ENCODE measurements at places on chromosomes 4 and X.
A peak's percentile ranks its signal among the peaks of the same experiment; 100 is the strongest.

GRCh38 chr4:130368668-130369067 lies 1272.7 kb downstream of the C4orf33 start:
- no peak for DNase-seq

GRCh38 chr4:142155347-142155746 lies 519.0 kb downstream of the IL15 start:
- no peak for DNase-seq

- peak; percentile 55 for DNase-seq
These were observed 98.3 kb downstream of the DCLK2 start for GRCh38 chr4:150176547-150176946.

DNA sequence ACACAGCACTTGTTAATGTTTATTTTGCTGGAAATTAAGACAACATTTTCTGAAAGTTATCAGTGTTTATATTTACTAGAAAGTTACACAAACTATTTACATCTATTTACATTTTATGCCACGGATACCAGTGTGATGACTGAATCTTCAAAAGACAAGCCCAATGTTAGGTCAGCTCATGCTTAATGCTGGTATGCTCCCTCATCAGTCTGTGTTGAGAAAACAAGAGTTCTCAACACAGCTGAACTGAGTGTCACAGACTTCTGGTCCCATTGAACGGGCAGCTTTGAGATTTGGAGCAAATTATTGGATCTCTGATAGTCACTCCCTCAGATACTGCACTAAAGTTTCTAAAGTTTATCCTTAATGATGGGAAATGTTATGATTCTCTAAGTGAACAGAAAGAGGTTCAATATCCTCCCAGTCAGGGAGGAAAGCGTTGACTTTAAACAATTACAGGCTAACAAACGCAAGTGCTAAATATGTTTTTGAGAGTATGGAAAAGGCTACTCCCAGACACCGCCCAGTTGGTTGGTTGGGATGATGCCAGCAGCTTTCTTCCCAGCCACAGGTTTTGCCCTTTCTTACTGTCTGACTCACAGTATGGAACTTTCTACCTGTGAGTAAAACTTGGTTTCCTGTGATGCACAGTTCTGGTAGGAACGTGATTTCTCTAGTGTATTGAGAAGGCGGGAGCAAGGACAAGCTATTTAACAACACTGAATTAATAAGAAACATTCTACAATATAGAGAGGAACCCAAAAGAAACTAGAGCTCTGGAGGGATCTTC lies 1293.6 kb upstream of the TENM3 start:
- no peak for DNase-seq

GRCh38 chr4:136680271-136680670 lies 852.0 kb downstream of the PCDH18 start:
- peak; percentile 9 for DNase-seq

GRCh38 chr4:2913168-2913567 lies 50.0 kb downstream of the NOP14 start:
- DNase-seq: no peak

- peak; percentile 61 for DNase-seq
These were observed 388.7 kb downstream of the FAT4 start for GRCh38 chr4:125703443-125703842.

DNA sequence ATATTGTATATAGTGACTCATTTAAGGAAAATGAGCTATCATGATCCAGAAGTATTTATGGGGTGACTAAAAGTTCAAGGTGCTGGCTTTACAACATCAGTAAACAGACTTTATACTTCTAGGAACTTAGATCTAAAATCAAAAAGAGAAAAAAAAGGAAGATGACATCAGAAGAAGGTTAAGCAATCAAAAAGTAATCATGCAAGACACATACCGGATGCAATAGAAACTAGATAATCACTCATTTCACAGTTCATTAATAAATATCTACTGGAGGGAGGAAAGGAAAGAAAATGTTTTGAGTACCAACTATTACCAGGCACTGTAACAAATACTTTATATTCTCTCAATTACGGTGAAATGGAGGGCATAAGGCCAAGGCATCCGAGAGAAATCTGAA lies 276.4 kb downstream of the SPRY1 start:
- DNase-seq: peak; percentile 69

GRCh38 chrX:20240201-20240600 lies 26.5 kb downstream of the RPS6KA3 start:
- DNase-seq: no peak

GRCh38 chr4:41784191-41784979 lies 35.9 kb upstream of the PHOX2B start:
- DNase-seq: no peak

DNA sequence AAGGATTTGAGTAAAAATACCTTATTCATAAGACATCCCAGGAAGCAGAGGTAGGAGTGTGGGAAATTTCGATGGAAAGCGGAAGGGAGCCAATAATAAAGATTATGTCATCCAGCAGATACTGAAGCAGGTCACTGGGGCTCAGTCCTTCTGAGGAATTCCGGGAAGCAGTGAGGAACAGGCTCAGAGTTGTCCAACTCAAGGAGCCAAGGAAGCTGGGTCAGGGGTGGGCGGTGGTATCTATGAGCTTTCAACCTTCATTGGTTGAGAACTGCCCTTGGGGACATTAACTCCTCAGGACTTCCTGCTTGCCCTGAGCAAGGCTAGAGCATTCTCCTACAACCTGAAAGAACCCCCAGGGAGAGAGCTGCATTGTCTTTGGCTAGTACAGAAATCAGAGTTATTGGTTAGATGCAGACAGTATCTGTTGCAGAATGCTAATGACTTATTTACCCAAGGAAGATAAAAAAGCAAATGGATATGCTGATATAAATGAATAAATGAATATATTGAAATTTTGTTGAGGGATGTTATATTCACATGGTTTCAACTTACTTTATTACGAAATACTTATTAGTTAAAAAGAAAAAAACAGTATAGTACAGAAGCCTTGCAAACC lies 68.2 kb downstream of the DMP1 start:
- DNase-seq: no peak

- no peak for DNase-seq
These were observed 27.7 kb downstream of the RGS12 start for GRCh38 chr4:3320361-3321023.

- no peak for DNase-seq
These were observed 6.8 kb downstream of the ASB5 start for GRCh38 chr4:176262243-176262642.

- no peak for DNase-seq
These were observed 46.0 kb upstream of the SFRP2 start for GRCh38 chr4:153834901-153835300.

- no peak for DNase-seq
These were observed 297.7 kb upstream of the CLNK start for GRCh38 chr4:10982305-10982704.

- DNase-seq: no peak
These were observed 1381.4 kb upstream of the IGFBP7 start for GRCh38 chr4:58491620-58492019.

GRCh38 chrX:132271311-132271778 lies 52.1 kb upstream of the RAP2C start:
- no peak for DNase-seq

GRCh38 chrX:100408713-100409609 lies 1.1 kb downstream of the PCDH19 start:
- DNase-seq: no peak

DNA sequence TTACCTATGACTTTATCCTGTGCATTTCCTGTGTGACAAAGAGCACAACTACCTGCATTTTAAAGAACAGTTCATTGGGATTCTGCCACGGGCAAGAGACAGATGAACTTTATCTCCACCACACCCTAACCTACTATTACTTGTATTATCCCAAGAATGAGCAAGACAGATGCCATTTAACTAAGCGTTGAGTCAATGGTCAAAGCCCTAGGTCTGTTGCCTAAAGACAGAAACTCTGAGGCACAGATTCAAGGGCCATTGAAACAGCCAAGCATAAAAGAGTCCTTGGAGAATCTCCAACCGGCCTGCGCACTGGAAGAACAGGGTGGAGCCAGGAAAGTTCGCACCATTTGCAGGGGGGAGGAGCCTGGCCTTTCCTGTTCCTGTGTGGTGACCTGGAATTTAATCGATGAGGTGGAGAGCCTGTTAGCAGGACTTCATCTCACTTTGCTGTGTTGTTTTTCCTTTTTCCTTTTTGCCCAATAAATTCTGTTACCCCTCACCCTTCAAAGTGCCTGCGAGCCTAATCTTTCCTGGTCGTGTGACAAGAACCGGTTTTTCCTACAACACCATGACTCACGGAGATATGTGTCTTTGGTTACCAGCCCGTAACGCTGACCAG lies 146.4 kb upstream of the DIAPH2 start:
- no peak for DNase-seq

DNA sequence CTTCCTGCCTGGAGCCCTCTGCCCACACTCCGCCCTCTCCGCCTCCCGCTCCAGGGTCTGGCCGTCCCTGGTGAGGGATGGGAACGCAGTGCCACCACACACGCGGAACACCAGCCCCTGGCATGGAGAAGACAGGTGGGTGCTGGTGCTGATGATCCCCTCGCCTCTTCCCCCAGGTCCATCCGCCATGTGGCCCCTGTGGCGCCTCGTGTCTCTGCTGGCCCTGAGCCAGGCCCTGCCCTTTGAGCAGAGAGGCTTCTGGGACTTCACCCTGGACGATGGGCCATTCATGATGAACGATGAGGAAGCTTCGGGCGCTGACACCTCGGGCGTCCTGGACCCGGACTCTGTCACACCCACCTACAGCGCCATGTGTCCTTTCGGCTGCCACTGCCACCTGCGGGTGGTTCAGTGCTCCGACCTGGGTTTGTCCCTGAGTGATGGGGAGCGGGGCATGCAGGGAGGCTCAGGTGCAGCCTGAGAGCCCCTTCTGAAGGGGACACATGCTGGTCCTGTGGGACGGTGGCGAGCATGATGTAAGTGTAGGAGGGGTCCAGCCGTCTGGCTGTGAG lies 9.8 kb downstream of the BGN start:
- DNase-seq: no peak

DNA sequence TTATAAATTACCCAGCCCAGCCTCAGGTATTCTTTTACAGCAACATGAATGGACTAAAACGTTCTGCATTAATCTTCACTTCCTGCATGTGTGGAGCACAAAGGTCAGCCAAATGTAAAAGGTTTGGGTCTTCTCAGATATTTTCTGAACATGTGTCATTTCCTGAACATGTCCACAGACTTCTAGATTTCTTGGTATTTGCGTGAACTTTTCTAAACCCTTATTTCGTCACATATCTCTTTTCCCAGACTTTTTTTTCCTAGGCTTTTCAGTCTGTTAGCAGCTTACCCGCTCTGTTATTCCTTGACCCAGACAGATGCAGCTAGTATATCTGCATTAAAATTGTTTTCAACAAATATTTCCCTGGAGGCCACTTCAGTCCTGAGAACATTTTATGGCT lies 57.3 kb upstream of the USP51 start:
- DNase-seq: no peak

- no peak for DNase-seq
These were observed 26.7 kb upstream of the MAGEC3 start for GRCh38 chrX:141811438-141811837.

DNA sequence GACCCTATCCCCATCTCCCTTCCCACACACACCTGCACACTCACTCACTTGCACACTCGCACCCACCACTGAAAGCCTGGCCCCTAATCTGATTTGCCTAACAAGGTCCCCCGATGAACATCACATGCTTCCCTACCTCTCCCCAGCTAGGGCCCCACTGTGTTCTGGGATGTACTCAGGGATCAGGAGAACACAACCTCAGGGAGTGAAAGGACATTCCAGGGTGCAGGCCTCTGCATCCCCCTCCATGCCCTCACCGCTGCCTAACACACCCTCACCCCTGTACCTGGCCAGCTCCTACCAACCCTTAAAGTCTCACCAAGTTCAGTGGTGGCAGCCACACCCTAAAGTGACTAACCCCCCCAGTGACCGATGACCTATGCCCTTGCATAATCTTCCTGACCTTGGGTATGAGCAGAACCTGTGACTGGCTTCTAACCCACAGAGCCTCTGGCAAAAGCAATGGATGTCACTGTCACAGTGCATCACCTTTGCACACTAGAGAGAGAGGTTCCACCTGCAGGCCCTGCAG lies 2.4 kb upstream of the AFAP1 start:
- no peak for DNase-seq

DNA sequence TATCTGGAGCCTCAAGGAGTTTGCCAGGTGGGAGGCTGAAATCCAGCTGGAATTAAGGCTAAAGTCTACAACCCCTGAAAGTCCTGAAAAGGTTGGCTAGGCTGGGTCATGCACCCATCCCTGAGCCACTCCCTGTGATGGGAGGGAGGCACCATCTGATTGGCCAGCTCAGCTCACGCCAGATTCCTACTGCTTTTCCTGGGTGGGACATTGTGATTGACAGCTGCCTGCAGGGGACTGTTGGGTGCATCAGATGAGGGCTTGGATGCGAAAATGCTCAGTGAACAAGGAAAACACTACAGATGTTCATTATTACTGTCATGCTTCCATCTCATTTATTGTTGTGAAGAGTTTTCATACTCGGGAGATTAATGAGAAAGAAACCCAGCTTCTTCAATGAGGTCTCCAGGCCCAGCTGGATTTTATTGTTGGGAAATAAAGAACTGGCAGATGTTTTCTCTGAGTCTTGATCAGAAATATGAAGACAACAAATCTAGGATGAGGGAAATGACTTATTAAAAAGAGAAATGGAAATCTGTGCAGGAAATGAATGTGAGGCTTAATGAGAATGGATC lies 185.9 kb downstream of the STK32B start:
- no peak for DNase-seq

GRCh38 chr4:151418856-151419255 lies 9.9 kb downstream of the FHIP1A start:
- DNase-seq: no peak

- no peak for DNase-seq
These were observed 298.0 kb downstream of the DKK2 start for GRCh38 chr4:106738121-106738520.

DNA sequence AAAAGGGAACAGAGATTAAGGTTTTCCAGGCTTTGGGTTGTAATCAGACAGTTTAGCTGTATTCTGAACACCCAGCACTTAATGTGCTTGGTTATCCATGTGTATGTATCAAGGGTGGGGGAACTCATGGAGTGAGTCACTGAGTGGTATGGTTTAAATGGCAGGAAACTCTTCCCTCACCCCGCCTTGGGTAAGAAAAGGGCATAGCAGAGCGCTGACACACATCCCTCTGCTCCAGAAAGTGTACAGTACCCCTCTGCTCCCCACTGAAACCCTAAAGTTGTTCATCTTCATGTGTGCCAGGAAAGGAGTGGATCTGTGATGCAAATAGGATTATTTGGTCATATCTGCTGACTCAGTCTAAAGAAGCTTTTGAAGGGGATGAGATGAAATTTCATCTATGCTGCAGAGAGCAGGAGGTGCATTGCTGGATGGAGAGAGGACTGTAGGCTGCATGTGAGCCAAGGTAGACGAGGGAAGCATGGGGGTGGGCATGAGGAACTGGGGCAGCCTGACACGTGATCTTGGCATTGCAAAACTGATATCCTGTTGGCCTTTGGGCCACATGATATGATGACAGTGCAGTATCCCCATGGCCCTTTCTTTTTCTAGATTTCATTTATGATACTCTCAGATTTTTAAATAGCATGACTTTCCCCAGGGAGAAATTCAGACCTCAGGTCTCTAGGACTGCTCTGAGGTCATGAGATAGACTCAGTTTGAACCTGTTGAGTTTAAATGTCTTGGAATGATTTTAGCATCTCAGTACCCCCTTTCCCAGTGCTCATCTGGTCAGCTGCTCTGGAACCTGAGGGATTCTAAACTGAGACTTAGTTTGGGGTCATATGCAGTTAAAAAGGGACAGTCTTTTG lies 84.8 kb downstream of the TMEM164 start:
- peak; percentile 94 for DNase-seq

All from IMR-90 (cell line).